ENCODE measurements at places on chromosomes 11 and 22.
A peak's percentile ranks its signal among the peaks of the same experiment; 100 is the strongest.

DNA sequence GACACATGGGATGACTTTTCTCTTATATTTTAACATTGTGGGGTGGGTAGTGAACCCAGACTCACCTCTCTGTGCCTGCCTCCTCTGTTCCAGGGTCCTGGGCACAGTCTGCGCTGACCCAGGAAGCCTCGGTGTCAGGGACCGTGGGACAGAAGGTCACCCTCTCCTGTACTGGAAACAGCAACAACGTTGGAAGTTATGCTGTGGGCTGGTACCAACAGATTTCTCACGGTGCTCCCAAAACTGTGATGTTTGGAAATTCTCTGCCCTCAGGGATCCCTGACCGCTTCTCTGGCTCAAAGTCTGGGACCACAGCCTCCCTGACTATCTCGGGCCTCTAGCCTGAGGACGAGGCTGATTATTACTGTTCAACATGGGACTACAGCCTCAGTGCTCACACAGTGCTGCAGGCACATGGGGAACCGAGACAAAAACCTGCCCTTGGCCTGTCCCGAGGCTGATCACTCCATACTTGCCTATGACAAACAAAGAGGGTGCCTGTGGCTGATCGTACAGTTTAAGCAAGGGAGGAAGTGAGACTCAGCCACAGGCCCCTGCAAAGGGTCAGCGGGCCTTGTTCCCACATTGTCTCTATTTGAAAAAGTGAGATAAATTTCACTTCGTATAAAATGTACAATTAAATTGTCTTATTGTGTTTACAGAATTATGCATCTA lies 43.7 kb upstream of the TOP3B start:
- H3K27me3 ChIP-seq: no peaks in the 10 kb centered on the region
- DNase-seq: no peak
- H3K27ac ChIP-seq: no peak overlapping the region
- H3K4me3 ChIP-seq: no peak overlapping the region

DNA sequence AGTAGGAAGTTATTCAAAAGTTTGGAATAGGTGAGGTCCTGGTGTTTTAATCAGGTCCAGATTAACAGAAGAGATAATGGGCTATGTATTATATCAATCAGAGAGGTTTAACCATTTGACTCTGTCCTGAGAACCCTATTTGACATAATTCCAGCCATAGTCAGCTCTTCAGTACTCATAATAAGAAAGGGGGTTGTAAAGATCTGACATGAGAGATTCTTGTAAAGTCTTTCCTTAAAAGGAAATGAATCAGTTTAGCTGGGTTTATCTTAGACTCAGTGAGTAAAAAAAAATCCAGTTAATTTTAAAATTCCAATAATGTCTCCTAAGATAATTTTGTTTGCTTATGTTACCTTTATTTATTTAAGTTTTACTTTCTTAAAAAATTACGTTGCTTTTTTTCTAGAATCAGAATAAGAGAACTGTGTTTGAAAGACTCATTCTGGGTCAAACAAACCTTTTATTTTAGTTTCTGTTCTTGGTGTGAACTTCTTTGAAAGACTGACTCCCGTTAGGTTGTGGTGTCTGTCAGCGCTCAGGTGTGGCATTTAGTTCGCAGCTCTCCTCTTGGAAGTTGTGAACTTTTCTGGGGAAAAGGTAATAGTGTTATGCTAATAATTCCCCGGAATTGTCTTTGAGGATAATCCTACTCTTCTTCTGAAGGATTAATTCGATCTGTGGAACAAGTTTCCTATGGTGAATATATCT lies 20.5 kb downstream of the NUCB2 start:
- no peak overlapping the region for H3K27ac ChIP-seq
- no peaks in the 10 kb centered on the region for H3K36me3 ChIP-seq
- H3K4me1 ChIP-seq: peaks cover 3% of the 10 kb centered on the region
- DNase-seq: no peak

GRCh38 chr11:121032546-121032945 lies 8.6 kb downstream of the TBCEL start:
- H3K4me3 ChIP-seq: no peak overlapping the region
- DNase-seq: no peak
- H3K27ac ChIP-seq: no peak overlapping the region
- no peaks in the 10 kb centered on the region for H3K27me3 ChIP-seq
- no peaks in the 10 kb centered on the region for H3K36me3 ChIP-seq
- no peaks in the 10 kb centered on the region for H3K4me1 ChIP-seq

GRCh38 chr11:116972691-116973090 lies 125.5 kb downstream of the SIK3 start:
- H3K36me3 ChIP-seq: no peaks in the 10 kb centered on the region
- DNase-seq: peak; percentile 24
- H3K27ac ChIP-seq: peak overlapping the region; percentile 79
- H3K4me1 ChIP-seq: peaks cover 28% of the 10 kb centered on the region

DNA sequence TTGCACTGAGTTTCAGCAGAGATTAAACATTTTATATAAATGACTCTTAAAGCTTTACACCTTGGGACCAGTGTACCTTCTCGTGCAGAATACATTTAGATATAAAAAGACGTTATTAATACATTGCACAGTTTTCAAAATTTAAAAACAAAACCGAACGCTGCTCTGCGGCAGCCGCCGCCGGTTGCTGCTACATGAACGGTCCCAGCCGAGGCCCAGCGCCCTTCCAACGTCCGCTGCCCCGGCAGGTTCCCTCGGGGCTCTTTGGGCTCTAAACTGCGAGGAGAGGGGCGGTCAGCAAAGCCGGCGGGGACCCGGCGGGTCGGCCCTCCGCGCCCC lies 2.0 kb downstream of the CDKN1C start:
- H3K36me3 ChIP-seq: no peaks in the 10 kb centered on the region
- H3K4me1 ChIP-seq: peaks cover 20% of the 10 kb centered on the region
- no peaks in the 10 kb centered on the region for H3K27me3 ChIP-seq
- H3K4me3 ChIP-seq: peak overlapping the region; percentile 59
- DNase-seq: no peak
- no peak overlapping the region for H3K27ac ChIP-seq

DNA sequence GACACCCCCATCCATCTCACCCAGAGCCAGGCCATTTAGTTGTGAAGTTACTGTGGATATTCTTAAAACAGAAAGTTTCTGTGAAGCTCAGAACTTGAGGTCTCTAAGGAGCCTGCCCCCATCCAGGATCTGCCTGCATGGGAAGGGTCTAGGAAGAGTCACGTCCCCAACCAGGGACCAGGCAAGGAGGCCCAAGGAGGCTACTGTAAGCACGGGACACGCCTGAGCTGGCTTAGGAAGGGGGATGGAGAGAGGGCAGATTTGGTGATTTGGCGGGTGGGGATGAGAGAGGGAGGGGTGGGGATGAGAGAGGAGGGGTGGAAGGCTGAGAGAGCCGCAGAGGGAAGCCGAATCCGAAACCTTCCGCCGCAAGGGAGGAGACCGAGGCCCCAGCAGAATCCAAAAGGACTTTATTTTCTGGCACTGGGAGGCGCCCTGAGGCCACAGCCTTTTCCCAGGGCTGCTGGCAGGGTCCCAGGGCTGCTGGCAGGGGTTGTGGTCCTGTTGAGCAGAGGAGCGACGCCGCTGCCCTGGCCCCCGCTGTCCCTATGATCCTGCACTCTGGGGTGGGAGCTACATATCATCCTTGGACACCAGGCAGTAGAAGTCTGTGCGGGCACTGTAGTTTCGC lies 9.4 kb downstream of the SIGIRR start:
- H3K4me3 ChIP-seq: no peak overlapping the region
- H3K36me3 ChIP-seq: peaks cover 5% of the 10 kb centered on the region
- no peak for DNase-seq

Measured in Caco-2 (cell line).